ENCODE measurements at places on chromosomes 11 and 22.

DNA sequence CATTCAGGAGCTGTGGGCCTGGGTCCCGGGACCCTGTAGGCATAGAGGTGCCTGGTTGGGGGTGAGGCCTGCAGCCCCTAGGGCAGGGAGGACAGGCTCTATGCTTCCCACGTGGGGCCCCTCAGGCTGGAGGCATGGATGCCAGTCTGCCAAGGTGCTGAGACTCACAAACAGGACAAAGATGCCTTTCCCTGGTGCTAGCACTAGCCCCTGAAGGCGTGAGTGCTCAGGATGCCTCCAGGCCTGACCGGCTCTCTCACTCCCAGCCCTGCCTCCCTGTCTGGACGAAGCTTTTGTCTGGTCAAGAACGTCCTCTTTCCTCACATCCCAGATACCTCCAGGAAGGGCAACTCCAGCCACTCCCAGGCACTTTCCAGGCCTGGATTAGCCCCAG is 2.1 kb downstream of the CDC42BPG start:
- no peak for DNase-seq

- DNase-seq, result no peak
These were observed 1427.1 kb downstream of the LRRC4C start for GRCh38 chr11:40032331-40032730.

- no peak for DNase-seq
These were observed 112.0 kb upstream of the E2F8 start for GRCh38 chr11:19352771-19353160.

GRCh38 chr11:63872800-63873197 is 33.9 kb downstream of the MARK2 start:
- no peak for DNase-seq

DNA sequence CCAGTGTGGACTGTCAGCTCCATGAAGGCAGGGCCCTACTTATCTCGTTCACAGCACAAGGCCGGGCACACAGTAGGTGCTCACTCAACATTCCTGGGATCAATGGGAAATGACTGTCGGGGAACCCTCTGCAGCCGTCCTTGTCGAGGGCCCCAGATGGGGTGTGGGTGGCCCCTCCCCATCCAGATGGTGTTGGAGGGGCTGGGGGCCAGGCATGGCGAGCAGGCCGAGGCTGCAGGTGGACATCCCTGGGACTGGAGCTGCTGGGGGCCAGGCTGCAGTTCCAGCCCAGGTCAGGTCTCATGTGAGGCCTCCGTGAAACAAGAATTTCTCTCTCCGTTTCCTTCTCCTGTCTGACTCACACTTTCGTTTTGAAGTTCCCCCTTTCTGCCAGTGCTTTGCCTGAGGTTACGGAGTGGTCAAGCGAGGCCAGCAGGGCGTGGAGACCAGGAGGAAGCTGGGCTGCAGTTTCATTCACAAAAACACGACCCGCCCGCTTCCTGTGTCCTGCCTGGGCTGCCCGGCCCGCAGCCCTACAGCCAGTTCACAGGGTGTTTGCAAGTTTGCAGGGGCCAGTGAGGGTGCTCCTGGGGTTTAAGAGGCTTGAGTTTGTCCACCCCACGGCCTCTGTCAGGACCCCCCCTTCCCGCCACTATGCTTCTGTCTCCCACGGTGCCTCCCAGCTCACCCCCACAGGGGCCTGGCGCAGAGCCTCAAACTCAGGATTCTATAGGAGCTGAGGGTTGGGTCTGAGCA is 4.5 kb downstream of the MYEOV start:
- peak; percentile 80 for DNase-seq

DNA sequence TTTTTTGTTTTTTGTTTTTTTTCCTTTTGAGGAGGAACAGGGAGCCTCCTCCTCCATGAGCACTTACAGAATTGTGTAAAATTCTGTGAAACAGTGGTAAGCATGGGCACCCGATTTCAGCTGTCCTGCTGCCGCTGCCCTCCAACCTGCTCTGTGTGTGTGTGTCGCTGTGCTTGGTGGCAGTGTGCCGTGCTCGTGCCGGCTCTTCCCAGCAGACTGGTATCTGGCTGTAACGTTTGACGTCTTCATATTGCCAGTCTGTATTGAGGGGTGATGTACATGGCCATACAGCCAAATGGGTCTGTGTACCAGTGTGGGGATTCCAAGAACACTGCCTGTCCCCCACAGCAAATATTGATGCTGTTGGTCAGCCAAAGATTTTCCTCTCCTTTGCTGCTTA is 97.1 kb downstream of the CWC15 start:
- no peak for DNase-seq

DNA sequence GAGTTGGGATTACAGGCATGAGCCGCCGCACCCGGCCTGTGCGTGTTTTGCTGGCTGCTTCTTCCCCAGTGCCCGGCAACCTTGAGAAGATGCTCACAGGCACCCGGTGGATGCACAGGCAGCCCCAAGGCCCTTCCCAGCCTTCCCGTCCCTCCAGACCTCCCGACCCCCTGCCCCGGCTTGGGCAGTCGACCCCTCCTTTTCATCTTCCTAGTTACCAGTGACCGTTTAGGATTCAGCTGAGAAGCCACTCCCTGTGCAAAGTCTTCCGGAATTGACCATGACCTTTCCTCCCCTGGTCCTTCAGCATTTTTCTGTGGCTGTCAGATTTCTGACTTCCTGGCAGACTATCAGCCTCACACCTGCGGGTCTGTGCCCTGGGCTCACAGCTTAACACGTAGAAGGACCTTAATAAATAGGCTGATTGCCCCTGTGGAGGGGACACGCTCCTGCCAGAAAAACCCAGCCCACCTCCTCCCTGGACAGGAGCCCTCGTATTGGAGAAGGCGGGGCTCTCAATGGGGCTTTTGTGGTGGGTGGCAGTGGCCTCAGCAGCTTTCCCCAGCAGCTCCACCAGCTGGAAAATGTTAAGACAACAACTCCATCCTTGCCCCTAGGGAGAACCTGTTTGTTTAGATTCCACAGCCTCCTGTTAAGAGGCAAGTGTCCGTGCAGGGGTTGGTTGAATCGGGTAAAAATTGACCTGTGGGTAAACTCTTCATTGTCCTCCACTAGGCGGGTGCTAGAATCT is 10.4 kb upstream of the ANO1 start:
- no peak for DNase-seq

DNA sequence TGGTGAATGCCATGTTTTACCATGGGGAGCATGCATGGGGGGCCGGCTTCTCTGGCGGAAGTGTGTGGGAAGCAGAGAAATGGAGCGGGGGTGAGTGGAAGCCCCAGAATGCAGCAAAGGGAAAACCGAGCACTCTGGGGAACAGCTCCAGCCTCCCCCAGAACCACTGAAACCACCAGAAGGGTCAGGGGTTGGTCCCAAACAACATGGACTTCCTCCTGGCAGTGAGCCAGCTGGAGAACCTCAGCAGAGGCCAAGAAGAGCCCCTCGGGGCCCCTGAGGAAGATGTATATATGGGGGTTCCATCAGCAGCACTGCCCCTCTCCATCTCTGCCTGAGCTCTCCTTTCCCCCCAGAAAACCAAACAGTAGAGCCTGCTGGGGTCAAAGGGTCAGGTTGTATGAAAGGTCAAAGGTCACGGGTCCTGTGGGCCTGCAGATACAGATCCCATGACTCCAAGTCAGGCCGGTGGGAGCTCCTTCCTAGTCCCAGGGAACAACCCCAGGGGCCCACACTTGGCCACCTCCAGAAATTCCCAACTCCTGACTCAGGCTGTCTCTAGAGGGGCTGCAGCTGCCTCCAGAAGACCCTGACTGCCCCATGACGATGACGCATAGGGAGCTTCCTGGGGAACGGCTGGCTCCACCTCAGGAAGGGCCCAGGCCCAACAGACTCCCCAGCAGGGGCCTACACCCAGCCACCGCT is 48.5 kb upstream of the TIMP3 start:
- no peak for DNase-seq

DNA sequence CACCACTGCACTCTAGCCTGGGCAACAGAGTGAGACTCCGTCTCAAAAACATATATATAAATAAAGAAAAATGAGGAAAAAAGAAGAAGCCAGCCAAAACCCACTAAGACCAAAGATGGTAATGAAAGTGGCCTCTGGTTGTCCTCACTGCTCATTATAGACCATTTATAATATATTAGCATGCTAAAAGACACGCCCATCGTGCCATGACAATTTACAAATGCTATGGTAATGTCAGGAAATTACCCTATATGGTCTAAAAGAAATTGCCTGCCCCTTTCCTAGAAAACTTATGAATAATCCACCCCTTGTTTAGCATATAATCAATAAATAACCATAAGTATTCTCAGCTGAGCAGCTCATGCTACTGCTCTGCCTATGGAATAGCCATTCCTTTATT is 16.1 kb upstream of the TMEM86A start:
- DNase-seq, result no peak

DNA sequence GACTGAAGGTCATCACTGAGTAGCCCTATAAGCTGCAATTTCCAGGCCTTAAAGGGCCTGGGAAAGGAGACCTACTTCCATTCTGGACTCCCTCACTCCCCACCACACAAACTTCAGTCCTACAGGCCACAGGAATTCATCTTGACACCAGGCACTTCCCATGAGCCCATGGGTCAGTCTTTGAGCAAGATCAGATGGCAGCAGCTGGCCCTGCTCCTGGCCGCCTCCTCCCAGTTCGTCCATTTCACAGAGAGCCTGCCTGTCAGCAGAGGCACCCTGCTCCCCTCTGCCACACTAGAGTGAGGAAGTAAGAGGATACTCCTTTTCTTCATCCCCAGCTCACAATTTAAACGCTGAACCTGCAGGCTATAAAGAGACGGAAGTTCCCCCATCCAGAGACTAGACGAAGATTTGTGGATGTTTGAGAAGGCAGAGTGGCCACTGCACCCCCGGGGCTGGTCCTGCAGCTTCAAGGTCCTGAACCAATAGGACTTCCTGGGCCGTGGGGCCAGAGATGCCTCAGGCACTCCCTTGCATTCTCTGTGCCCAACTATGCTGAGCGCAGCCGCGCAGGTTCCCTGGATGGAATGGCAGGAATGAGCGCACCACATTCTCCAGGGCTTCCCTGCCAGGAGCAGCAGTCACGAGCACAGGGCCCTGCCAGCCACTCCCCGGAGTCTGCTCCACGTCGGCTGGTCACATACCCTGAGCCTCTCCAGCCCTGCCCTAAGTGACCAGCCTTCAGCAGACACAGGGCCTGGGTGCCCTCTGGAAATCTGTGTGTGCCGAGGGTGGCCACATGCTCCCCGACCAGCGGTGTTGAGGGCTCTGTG is 33.5 kb upstream of the BID start:
- no peak for DNase-seq

DNA sequence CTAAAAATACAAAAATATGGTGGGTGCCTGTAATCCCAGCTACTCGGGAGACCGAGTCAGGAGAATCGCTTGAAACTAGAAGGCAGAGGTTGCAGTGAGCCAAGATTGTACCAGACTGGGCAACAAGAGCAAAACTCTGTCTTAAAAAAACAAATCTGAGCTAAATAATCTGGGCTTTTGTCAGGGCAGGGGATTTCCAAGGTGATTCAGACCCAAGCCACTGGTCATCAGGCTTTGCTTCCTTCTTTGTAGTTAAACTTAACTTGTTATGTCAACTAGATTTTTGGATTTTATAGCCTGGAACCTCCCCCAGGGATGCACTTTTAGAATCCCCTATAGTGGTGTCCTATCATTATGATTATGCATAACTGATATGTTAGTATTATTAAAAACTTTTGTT is 27.0 kb upstream of the SLC22A8 start:
- DNase-seq, result no peak

DNA sequence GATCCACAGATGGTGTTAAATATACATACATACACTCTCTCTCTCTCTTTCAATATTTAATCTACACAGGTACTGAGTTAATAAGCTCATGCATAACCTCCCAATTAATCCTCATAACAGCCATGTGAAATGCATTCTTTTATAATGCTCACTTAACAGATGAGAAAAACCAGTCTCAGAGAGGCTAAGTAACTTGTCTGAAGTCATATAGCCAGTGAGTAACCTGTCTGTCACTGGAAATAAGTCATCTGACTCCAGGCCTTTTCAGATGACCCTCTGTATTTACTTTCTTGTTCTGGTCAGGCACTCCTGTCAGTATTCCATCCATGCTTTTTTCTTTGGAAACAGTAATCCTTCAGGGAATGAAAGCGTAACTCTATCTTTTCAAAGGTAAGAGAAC is 594.0 kb upstream of the TENM4 start:
- DNase-seq, result no peak

DNA sequence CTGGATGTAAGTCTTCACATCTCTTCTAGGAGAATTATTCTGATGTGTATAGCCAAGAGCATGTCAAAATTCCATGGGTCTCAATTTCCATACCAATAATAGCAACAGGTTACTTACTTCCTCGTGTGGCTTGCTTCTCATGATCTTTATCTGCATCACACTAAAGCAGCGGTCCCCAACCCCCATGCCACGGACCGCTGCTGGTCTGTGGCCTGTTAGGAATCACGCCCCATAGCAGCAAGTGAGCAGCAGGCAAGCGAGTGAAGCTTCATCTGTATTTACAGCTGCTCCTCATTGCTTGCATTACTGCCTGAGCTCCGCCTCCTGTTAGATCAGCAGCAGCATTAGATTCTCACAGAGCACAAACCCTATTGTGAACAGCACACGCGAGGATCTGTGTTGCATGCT is 28.9 kb upstream of the SLC25A1 start:
- no peak for DNase-seq

DNA sequence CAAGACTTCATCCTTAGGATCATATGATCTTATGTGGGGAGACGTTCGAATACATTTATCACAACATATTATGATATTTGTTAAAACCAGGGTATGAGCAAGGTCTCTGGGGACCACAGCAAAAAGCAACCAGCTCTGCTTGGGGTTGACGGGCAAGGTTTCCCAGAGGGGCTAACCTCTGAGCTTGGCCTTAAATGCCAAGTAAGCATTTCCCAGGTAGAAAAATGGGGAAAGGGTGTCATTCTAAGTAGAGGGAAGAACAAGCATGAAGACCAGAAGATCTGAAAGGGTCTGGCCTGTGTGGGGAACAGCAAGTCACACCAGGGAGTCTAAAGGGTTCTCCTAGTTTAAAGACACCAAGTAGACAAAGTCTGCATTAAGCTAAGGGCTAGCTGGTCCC is 24.1 kb downstream of the CLMP start:
- no peak for DNase-seq

DNA sequence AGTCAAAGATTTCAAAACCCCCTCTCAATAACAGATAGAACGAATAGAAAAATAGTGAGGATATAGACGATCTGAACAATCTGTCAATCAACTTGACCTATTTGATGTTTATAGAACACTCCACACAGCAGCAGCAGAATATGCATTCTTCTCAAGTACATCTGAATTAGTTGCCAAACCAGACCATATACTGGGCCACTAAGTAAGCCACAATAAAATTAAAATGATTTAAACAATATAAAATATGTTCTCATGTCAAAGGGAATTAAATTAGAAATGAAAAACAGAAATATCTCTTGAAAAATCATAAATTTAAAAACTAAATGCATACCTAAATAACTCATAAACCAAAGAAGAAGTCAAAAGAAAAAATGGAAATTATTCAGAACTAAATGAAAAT is 229.2 kb downstream of the SBF2 start:
- DNase-seq, result no peak
